ENCODE measurements at places on chromosomes 4 and X.

DNA sequence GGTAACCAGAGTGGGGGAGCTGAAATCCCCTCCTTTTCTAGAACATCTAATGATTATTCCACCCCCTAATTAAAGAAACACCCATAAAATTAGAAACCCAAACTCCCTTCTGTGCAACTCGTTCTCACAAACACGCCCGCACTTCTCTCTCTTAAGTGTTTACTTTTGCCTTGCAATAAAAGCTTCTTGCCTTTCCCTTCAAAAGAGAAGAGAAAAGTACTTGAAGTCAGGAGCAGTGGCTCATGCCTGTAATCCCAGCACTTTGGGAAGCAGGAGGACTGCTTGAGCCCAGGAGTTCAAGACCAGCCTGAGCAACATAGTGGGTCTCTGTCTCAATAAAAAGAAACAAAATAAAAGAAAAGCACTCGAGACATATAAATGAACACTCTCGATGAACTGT is 3.6 kb upstream of the GPR173 start:
- no peak for DNase-seq

GRCh38 chr4:135065366-135065765 is 863.8 kb upstream of the PABPC4L start:
- no peak for DNase-seq

GRCh38 chr4:85509882-85510631 is 35.1 kb downstream of the ARHGAP24 start:
- no peak for DNase-seq

DNA sequence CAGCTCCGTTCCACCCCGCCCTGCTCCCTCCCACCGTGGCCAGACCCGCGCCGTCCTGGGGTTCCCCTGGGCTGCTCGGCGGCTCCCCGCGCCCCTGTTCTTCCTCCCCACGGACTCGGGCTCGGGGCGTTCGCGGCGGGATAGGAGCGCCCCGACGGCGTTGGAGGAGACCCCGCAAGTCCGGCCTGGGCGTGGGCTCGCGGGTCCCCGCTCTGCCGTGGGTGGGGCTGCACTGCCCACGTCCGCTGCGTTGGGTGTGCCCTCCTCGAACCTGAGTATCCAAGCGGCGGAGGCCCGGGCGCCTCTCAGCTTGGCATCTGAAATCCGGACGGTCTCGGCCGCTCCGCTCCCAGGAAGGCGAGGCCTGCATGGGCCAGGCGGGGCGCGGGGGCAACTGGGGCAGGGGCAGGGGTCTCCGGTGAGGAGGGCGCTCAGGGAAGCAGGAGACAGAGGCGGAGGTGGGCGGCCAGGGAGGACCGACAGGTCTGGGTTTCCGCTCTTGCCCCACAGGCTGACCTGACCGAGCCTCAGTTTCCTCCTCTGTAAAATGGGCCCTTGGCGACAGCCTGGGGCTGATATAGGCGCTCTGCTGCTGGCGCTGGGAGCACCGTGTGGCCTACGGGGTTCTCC is 12.0 kb upstream of the NAT8L start:
- DNase-seq = no peak

DNA sequence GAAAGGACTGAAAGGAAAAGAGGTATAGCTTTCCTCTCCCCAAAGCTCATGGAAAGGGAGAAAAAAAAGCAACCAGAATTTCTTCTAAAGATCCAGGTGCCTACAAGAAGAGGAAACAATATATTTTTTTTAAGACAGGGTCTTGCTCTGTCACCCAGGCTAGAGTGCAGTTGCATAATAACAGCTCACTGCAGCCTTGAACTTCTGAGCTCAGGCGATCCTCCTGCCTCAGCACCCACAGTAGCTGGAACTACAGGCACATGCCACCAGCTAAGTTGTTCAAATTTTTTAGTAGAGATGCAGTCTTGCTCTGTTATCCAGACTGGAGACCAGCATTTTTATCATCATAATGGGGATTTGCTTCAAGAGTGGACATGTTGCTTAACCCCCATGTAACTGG is 30.5 kb upstream of the BBS12 start:
- DNase-seq = no peak

DNA sequence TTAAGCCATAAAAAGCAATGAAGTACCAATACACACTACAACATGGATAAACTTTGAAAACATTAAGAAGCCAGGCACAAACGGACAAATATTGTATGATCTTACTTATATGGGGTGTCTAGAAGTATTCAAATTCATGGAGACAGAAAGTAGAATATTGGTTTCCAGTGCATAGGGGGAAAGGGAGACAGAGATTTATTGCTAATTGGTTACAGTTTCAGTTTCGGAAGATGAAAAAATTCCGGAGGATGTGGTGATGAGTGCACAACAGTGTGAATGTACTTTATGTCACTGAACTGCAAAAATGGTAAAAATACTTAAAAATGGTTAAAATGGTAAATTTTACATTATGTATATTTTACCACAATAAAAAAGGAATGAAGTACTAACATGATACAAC is 5.1 kb upstream of the PRDX4 start:
- DNase-seq = no peak

GRCh38 chr4:136369073-136369472 is 1163.2 kb downstream of the PCDH18 start:
- no peak for DNase-seq

DNA sequence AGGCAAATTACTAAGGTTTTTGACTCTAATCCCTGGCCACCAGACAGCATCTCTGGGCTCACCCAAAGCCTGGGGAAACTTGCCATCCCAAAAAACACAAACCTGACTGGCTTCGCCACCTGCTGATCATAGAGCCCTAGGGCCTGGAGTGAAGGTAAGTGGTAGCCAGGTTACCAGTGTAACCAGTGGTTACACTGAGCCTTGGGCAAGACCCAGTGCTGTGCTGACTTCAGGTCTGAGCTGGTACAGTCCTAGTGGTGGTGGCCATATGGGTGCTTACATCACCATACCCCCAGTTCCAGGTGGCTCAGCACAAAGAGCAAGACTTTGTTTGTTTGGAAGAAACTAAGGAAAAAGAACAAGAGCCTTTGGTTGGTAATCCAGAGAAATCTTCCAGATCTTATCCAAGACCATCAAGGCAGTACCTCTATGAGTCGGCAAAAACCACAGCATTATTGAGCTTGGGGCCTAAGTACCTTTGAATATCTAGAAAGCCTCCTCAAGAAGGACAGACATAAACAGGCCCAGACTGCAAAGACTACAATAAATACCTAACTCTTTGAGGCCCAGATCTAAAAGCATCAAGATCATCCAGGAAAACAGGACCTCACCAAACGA is 13.7 kb downstream of the MED14 start:
- DNase-seq = no peak

DNA sequence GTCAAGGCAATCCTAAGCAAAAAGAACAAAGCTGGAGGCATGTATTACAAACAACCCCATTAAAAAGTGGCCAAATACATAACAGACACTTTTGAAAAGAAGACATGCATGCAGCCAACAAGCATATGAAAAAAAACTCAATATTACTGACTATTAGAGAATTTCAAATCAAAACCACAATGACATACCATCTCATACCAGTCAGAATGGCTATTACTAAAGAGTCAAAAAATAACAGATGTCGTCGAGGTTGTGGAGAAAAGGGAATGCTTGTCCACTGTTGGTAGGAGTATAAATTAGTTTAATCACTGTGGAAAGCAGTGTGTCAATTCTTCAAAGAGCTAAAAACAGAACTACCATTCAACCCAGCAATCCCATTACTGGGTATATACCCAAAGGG is 604.6 kb upstream of the GRIA3 start:
- DNase-seq = no peak

DNA sequence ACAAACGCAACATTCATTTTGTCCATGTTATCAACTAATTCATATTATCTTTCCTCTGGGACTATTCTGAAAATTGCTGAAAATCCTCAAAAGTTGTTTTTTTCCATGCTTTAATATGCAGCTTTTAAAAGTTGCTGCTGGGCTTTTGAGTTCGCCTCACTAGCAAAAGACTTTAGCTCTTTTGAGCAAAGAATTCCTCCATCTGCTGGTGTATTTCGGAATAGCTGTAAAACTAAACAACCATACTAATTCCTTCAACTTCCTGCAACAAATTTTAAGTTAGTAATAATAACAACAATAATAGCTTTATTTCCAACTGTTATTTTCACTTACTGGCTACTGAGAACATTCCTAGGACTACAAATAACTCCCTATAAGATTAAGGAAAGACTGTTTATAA is 124.5 kb upstream of the PLAC1 start:
- DNase-seq = no peak

DNA sequence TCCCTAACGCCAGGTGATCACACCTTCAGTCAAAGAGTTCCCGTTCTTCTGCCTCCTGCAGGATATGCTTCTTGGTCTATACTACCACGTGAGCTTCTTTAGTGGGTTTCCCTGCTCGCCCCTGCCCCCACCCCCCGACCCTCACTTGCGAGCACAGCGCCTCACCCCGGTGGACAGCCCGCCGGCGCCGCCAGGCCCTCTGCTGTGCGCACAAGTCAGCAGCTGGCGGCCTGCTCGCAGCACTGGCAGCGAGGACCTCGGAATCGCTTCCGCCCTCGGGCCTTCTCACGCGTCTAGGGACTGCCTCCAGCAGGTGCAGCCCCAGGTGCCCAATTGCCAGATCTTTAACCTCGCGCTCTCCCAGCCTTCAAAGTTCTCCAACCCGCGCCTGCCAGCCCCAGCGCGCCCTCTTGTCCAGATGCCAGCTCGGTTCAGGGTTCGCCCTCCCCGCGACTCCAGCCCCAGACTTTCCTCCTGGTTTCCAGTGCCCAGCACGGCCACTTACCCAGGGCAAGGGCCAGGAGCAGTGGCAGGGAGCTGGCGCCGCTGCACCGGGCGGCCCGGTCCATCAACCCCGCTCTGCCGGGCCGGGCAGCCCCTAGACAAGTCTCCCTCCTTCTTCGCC is 454 bp downstream of the BTC start:
- no peak for DNase-seq

DNA sequence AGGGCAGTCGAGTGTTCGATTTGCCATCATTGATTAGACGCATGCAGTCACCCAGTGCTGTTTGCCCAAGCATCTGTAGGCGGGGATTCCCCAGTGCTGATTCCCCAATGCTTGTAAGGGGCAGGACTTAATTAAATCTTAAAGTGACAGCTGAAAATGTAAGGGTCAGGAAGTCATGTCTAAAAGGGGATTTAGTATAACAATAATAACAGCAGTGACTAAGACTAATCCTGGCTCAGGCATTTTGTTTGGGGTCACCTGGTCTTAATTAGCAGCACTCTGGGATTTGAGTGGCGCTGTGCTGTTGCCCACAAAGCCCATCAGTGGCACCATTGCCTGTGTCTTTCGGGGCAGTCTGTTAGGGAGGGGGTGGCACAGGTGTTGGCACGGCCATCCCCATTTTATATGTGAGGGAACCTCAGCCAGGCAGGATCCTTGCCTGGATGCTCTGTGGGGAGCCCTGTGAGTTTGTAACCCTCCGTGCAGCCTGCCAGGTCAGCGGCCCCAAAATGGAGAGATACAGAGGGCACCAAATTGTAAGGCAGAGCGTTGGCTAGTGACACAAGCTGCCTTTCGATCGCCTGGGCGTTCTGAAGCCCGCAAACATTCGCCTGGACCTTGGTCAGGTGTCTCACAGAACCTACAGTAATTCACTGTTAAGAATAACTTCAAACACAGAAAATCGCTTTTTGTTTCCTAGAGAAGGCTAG is 146.7 kb downstream of the TBL1X start:
- DNase-seq = no peak

DNA sequence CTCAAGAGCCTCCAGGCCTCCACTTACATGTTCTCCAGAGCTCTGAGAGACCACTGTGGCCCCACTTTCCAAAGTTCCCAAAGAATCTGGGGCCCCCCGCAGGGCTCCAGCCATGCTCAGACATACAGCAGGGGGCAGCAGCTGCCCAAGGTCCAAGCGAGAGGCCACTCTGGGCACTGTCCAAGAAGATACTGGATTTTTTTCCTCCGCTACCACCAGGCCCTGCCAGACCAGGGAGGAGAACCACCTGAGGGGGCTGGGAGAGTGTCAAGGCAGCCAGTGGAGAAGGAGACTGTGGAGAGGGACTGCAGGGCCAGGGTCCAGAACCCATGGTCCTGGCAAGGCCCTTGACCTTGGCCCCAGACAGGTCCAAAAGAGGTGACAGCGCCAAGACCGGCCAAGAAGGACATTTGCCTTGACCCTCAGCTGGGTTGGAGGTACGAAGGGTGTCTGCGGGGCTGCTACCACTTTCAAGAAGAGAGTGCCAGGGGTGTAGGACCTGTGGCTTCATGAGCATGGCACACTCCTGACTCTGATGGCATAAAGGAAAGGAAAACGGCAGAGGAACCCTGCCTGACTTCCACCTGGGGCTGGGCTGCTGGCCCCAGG is 5.3 kb downstream of the EMD start:
- DNase-seq = no peak

Data from stimulated activated CD8-positive, alpha-beta memory T cell treated with anti-CD3 and anti-CD28 coated beads, Interleukin-4, amount 100 ng/mL, for 24 hours (primary cell).